ENCODE measurements at places on chromosomes 5 and 9.
A peak's percentile ranks its signal among the peaks of the same experiment; 100 is the strongest.

- no peak for DNase-seq
Measured at GRCh38 chr9:107905308-107906020, 415.9 kb upstream of the KLF4 start.

- DNase-seq, result no peak
Measured at GRCh38 chr5:856531-857425, 6.0 kb upstream of the ZDHHC11 start.

DNA sequence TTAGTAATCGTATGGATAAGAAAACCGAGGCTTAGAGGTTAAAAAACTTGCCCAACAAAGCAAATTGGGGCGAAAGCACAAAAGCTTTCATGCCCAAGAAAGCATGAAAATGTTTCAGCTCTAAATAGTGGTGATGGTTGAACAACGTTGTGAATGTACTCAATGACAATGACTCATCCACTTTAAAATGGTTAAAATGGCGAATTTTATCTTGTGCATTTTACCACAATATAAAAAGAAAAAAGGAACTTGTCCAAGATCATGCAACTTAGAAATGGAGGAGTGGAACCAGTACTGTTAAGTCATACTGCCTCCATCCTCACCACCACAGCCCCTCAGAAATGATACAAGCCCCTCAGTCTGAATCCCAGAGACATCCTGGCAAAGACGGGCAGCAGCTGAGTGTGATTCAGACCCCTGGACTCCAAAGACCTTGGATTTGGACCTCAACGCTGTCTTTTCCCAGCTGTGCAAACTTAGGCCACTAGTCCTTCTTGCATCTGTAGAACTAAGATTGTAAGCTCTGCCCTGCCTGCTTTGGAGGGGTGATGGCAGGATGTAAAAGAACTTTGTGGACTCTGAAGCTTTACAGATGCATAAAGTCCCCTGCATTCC is 158.4 kb downstream of the GABBR2 start:
- DNase-seq, result no peak

DNA sequence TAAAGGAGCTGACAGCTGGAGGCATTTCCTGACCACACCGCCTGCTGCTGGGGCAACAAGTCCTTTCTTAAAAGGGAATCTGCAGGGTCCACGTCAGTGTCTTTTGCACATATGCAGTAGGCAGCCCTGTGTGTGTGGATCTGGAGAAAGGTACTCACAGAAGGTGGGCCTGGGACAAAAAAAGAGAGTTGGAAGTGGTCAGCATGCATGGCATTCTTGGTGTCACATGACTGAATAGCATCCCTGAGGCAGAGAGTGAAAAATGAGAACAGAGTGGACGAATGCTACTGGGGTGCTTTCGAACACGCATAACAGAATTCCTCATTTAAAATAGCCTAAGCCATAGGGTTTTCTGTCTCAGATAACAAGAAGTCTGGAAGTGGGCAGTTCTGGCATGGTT is 47.0 kb downstream of the DNAJC21 start:
- DNase-seq, result no peak

DNA sequence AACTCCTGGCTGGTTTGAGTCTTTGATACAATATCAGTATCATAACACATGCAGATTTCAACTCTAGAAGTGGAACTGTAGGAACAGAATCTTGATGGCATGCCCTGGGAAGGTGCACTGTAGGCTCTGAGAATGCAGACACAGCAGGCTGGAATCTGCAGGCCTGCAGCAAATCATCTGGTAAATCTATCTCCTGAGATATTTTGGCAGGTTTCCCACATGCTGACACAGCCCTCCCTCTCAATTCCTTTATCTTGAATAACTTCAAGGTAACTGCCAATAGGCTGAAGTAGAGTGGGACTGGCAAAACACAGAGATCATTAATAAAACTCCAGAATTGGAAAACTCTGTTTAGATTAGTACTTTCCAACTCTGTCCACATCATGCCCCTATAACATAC is 177.8 kb upstream of the PCSK5 start:
- no peak for DNase-seq

DNA sequence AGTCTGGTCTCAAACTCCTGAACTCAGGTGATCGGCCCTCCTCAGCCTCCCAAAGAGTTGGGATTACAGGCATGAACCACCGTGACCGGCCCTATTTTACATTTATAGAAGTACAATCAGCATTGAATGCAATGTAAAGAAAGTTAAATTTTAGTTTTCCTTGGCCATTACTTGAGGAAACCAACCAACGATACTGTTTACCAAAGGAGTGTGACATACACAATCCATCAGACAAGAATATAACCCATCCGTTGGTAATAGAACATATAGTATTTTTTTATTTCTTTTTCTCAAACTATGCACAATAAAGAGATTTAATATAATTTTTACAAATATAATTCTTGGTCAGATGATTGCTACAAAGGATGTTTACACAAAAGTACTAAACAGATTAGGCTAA is 63.1 kb upstream of the MOCS2 start:
- DNase-seq, result no peak

DNA sequence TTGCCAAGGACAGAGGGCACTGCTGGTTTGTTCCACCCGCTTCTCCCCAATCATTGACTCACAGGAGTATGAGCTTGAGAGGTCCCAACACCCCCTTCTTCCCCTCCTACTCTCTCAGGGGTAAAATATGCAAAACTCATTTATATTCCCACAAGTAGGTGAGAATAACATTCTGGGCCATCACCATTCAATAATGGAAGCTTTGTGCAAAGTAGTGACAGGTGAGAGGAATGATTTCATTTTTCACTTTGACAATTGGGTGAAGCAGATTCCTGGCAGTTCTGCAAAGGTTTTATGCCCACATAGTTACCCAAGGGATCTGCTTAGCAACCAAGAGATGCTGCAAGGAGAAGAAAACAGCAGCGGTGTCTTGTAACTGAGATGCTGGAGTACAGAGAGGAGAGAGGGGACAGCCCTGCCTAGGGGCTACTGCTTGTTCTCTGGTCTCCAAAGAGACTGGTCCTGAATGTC is 137.6 kb downstream of the CMYA5 start:
- no peak for DNase-seq

GRCh38 chr9:76895186-76895585 is 10.7 kb downstream of the PRUNE2 start:
- no peak for DNase-seq

- no peak for DNase-seq
Measured at GRCh38 chr5:20347334-20347733, 359.3 kb upstream of the CDH18 start.

- no peak for DNase-seq
Measured at GRCh38 chr9:131443648-131444047, 49.8 kb downstream of the PRRC2B start.

DNA sequence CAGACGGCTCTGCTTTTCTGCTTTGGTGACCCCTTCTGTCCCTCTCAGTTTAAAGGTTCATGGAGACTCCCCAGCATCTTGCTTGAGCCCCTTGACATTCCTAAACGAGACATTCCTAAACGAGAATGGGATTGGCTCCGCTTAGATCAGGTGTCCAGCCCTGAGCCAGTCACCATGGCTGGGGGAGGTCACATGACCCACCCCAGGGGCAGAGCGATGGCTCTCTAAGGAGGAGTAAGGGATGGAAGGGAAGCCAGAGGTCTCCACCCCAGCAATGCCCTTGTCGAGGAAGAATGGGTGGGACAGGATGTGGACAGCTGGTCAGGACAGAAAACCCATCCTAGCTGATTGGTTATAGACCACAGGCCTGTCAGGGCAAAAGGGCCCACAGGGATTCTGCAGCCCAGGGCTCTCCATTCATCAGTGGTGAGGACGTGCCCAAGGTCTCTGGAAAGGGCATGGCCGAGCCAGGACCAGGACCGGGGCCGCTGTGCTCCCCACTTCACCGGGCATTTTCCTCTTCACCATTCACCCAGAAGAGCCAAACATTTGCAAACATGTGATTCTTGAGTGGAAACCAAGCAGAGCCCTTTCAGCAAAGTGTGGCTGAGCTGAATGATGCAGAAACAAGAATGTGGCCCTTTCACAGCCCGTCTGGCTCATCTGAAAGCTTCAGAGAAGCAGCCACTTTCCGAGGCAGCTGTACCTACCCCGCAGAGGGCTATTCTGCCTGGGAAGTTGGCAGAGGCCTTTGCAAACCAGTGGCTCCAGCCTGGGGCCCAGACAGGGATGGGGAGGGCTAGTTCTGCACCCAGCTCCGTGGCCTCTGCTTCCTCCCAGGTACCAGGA is 19.8 kb upstream of the AIF1L start:
- no peak for DNase-seq

GRCh38 chr9:123825342-123826060 is 104.4 kb downstream of the DENND1A start:
- no peak for DNase-seq

DNA sequence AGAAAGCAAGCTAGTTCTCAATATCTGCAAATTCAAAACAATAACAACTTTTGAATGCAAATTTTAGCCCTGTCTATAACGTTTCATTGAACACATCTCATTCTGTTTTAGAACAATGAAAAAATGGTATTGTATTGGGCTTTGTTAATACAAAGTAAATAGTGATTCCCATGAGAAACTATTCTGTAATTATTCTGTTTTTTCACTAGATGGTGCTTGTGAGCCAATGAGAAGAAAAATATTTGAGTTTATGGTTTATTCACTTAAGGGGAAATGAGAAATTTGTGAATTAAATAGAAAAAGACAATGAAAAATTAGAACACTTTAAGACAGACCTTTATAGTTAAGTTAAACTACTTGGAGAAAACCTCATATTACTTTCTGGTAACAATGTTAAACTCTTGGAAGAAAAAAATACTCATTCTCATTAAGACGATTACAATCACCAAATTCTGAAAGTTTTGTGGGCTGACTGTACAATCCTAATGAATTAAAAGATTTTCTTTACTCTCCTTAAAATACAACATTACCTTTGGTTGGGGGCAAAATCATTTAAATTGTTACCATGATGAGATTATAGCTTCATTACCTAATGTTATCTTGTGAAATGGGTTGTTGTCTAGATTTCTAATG is 127.0 kb downstream of the NNT start:
- peak; percentile 15 for DNase-seq

DNA sequence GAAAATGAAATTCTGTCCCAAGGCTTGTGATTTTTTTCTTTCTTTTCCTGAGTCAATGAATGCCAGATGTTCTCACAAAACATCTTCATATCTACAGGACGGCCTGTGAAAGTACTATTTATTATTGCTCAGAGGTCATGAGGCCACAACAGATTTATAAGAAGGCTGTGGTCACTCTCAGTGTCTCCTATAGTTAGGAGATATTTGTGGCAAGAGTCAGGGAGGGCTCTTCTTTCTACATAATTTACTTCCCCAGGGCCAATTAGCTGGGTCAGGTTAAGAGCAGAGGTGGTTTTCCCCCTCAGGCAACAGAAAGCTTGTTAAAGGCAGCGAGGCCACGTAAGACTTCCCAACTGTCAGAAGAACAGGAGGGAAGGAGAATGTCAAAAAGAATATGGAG is 248.7 kb downstream of the SLIT3 start:
- no peak for DNase-seq

DNA sequence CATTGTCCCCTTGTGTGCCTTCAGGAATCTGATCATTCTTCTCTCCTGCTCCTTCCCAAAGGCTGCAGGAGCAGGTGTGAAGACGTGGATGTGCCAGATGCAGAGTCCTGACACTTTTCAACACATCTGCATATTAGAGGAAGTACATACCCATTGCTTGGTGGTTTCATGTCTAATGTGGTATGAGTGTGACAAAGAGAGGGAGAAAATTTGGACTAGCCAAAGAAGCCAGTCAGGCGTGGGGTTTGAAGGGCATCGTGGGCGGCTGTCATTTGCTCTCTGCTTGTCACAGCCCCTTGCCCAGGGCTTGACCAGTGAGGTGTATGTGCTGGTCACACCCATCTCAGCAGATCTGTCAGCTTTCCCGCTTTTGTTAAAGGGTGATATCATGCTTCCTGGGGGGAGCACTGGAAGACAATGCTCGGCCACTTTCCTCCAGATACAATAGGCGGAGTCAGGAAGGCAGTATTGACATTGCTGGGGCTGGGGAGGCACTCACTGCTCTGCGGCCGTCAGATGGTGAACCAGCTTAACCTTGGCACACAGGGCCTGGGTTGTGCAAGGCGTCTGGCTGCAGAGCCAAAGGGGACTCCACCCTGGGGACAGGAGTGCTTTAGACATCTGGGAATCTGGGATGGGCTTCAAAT is 8.6 kb downstream of the TEK start:
- no peak for DNase-seq

DNA sequence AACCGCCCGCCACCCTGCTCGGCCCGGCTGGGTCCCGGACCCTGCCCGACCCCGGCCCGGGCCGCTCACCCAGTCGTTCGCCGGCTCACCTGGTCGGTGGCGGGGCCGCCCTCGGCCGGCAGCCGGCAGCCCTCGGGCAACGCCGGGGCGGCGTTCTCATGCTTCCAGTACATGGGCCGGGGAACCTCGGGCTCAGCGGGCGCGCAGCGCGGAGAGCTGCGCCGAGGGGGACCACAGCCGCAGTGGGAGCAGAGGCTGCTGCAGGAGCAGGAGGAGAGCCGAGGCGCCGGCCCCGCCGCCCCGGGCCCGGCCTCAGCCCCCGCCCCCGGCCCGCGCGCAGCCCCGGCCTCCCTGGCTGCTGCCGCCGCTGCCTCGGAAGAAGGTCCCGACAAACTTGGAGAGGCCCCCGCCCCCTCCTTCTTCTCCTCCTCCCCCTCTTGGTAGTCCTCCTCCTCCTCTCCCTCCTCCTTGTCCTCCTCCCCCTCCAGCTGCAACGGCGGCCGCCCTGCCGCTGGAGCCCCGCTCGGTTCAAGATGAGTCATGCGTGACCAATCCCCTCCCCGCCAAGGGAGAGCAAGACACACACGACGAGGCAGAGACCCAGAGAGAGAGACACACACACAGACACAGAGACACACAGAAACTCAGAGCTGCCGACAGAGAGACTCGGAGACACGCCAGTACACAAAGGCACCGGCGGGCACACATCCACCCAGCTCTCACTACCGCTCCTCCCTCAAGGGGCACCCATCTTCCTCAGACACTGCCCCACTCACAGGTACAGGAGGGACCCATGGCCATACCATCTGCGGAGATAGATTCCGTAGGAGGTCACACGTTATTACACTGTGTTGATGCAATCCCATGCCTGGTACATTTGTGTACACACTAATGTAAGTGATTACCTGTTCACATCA is at the start of gene LHX6:
TSS of gene LHX6 (minus strand) at position 390 of the 917 bp plus-strand sequence. CDS start at position 173, 217 bp downstream.
- DNase-seq, result peak; percentile 46

DNA sequence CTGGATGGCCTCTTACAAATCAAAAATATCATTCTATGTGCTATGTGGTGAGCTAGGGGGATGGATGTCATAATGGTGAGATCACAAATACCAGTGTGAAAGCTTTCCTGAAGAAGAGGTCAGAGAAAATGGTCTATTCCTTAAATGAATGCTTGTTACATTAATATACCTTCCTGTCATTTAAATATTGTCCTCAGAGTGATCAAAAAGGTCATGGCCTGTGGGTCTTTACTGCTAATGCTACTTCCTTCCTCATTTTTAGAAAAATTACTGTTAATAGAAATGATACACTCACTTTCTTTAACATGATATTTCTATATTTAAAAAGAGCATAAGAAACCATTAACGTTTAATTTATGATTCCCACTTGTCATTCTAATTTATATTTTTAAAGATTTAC is 9.7 kb downstream of the OMD start:
- DNase-seq, result no peak

GRCh38 chr9:16367605-16368231 is 502.8 kb downstream of the BNC2 start:
- no peak for DNase-seq
